Brain (organoid and tissue), 16 donors: ENCODE measurements at places on chromosomes 6 and 20.

- DNase-seq: no peak
These were observed 240.1 kb upstream of the TBX18 start for GRCh38 chr6:85004361-85004995.

GRCh38 chr20:4811661-4812181 is 90.0 kb downstream of the PRND start:
- DNase-seq: no peak

DNA sequence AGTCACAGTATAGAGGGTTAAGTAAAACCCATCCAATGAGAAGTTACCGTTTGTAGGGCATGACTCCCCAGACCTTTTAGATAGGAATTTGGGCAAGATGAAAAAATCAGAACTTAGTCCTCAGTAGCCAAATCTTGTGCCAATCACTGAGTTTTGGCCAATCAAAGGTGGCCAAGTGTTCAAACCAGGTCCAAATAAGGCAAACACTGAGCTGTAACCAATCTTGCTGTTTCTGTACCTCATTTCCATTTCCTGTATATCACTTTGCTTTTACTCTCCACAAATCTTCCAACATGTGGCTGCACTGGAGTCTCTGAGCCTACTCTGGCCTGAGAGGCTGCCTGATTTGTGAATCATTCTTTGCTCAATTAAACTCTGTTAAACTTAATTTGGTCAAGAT is 81.8 kb upstream of the GPR6 start:
- DNase-seq: no peak

DNA sequence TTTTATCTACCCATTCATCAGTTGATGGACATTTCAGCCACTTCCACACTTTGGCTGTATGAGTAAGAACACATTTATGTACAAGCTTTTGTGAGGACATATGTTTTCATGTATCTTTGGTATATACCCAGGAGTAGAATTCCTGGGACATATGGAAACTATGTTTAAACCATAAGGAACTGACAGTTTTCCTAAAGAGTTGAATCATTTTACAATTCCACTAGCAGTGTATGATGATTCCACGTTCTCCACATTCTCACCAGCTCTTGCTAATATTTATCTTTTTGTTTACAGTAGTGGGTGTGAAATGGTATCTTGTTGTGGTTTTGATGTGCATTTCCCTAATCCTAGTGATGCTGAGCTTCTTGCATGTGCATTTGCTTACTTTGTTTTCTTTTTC is 338.1 kb downstream of the PLCB1 start:
- DNase-seq: peak; percentile 86

GRCh38 chr6:169970306-169970988 is 219.0 kb downstream of the ERMARD start:
- no peak for DNase-seq

DNA sequence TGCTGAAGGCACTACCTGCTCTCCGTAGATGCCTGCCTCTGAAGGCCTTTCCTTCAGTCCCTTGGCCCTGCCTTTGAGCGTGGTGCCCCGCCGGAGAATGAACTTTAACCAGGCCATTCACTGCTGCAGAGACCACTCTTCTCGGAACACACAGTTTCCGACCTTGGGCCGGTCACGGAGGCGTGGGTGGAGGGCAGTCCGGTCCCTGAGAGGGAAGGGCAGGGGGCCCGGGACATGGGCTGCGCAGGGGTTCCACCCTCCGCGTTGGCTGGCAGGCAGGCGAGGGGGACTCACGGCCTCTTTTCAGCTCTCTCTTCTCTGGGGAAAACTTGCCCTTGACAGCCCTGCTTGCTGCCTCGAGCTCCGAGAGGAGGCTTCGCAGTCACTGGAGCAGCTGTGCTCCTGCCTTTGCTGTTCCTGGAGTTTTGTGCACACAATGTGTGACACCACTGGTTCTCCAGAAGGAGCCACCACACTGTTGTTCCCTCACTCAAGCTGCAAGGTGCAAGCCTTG is 187.8 kb downstream of the SMOC2 start:
- DNase-seq: no peak

GRCh38 chr6:16909658-16910360 is 148.5 kb upstream of the ATXN1 start:
- DNase-seq: no peak

DNA sequence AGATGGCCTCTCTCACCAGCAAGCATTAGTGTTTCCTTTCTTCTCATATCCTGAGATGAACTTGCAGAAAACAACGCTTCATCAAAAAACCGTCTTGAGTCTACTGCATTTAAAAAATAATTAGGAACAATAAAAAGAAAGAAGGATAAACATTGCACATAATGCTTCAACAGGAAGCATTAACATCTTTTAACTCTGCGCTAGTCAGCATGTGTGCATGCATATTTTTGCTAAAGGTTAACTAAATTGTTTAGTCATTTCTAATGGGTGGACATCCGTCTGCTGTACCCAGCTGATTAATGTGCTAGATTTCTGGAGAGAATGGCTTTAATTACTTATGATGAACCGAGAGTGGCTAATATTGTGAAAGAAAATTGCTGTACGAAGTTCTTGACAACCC is 349.3 kb downstream of the SOX4 start:
- DNase-seq: no peak

DNA sequence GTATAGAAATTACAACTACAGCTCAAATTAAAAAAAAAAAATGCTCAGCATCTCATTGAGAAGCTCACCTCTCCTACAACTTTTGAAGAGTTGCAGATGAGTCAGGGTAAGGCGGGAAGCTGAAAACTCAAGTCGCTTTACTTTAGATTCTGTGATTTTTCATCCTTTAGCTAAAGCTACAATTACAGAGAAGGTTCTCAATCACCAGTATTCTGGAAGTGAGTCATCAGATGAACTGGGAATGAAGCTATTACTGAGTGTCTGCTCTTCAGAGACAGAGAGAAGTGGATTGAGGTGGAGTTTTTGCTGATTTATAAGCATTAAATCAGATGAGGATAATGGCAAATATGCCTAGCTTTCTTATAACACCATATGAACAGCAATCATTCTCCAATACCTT is 91.9 kb downstream of the TFAP2A start:
- peak; percentile 10 for DNase-seq
